ENCODE measurements at places on chromosomes 5 and 9. TPM values are rescaled to one million over a fixed set of nuclear protein-coding genes. Genes with fewer than 3 reads are reported as not detected.

CCL27 gene
- not detected for total RNA-seq

FAM169A gene
- total RNA-seq, result 9.0 TPM

REEP2 gene
- total RNA-seq, result 5.3 TPM

CCNJL gene
- 4.7 TPM for total RNA-seq

GRIN3A gene
- total RNA-seq, result 0.79 TPM

OR13C4 gene
- not detected for total RNA-seq

FBP2 gene
- 2.2 TPM for total RNA-seq

LHX3 gene
- not detected for total RNA-seq

OTULINL gene
- total RNA-seq, result 13.0 TPM

MARCOL gene
- total RNA-seq, result not detected

CDKN2B gene
- 1.8 TPM for total RNA-seq

CDKN2B-AS1 gene
- 2.2 TPM for total RNA-seq

ADAMTS13 gene
- 1.8 TPM for total RNA-seq

CMBL gene
- total RNA-seq, result 17.2 TPM

AGGF1 gene
- 35.8 TPM for total RNA-seq

GABRB2 gene
- 1.6 TPM for total RNA-seq

MCTP1 gene
- total RNA-seq, result 45.7 TPM

SLC22A5 gene
- 9.3 TPM for total RNA-seq

NPR3 gene
- 21.7 TPM for total RNA-seq

TLR4 gene
- total RNA-seq, result 24.1 TPM

C8G gene
- total RNA-seq, result 1.0 TPM

PHYHD1 gene
- 16.8 TPM for total RNA-seq

LRRC70 gene
- total RNA-seq, result 18.1 TPM

CCDC192 gene
- total RNA-seq, result not detected

LNPEP gene
- 99.2 TPM for total RNA-seq

TEX48 gene
- not detected for total RNA-seq

SLC23A1 gene
- total RNA-seq, result not detected

SPATA31A3 gene
- total RNA-seq, result not detected

TMC1 gene
- total RNA-seq, result 1.9 TPM

TNFSF8 gene
- total RNA-seq, result 2.3 TPM

C9orf85 gene
- 29.8 TPM for total RNA-seq

GRIN1 gene
- total RNA-seq, result 0.26 TPM

FYB1 gene
- total RNA-seq, result 10.9 TPM

SLC28A3 gene
- 2.0 TPM for total RNA-seq

PLPP7 gene
- 4.1 TPM for total RNA-seq

PCDHB16 gene
- 3.3 TPM for total RNA-seq

NR2F1 gene
- 64.8 TPM for total RNA-seq

IFNK gene
- not detected for total RNA-seq

PDLIM7 gene
- total RNA-seq, result 102 TPM

CPEB4 gene
- 26.4 TPM for total RNA-seq

KIF20A gene
- 25.4 TPM for total RNA-seq

GPR150 gene
- not detected for total RNA-seq

FBLL1 gene
- total RNA-seq, result 2.4 TPM

NDUFAF2 gene
- total RNA-seq, result 23.8 TPM

ISL1 gene
- 7.9 TPM for total RNA-seq

CETN3 gene
- total RNA-seq, result 40.2 TPM

SARDH gene
- 4.9 TPM for total RNA-seq

AHRR gene
- total RNA-seq, result 6.7 TPM

GARNL3 gene
- total RNA-seq, result 58.0 TPM

LHX2 gene
- total RNA-seq, result not detected

SLIT3 gene
- total RNA-seq, result 109 TPM

All from urinary bladder (tissue), 4 donors.